ENCODE measurements at places on chromosomes 13 and 19.
A peak's percentile ranks its signal among the peaks of the same experiment; 100 is the strongest.

DNA sequence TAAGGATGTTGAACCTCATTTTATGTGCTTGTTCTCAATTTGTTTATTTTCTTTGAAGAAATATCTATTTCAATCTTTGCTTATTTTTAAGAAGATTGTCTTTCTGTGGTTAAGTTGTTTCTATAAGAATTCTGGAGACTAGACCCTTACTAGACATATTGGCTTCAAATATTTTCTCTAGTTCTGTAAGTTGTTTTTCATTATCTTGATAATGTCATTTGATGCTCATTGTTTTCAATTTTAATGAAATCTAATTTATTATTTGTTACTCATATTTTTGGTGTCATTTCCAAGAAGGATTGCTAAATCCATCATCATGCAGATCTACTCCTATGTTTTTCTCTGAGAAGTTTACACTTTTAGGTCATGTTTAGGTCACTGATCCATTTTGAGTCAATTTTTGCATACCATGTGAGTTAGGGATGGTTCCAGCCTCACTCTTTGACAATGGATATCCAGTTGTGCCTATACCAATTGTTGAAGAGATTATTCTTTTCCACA is 874.8 kb upstream of the SLITRK6 start:
- DNase-seq, result no peak

GRCh38 chr13:109615721-109616420 is 170.5 kb downstream of the IRS2 start:
- DNase-seq, result no peak

DNA sequence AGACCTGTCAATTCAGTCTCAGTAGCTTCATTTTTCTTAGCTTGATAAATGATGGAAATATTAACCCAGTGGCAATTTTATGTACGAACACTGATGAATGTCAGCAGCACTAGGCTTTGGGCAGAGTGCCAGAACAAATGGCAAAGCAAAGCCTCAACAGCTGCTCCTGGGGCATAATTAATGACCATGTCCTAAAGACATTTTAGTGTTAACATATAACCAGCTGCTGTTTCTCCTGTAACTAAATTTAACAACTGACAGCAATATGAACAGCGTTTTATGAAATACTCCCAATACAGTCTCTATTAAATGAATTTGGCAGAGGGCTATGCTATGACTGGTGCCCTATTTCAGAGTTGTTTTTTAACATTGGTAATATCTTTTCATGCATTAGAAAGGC is 47.1 kb downstream of the ZNF568 start:
- DNase-seq, result no peak

DNA sequence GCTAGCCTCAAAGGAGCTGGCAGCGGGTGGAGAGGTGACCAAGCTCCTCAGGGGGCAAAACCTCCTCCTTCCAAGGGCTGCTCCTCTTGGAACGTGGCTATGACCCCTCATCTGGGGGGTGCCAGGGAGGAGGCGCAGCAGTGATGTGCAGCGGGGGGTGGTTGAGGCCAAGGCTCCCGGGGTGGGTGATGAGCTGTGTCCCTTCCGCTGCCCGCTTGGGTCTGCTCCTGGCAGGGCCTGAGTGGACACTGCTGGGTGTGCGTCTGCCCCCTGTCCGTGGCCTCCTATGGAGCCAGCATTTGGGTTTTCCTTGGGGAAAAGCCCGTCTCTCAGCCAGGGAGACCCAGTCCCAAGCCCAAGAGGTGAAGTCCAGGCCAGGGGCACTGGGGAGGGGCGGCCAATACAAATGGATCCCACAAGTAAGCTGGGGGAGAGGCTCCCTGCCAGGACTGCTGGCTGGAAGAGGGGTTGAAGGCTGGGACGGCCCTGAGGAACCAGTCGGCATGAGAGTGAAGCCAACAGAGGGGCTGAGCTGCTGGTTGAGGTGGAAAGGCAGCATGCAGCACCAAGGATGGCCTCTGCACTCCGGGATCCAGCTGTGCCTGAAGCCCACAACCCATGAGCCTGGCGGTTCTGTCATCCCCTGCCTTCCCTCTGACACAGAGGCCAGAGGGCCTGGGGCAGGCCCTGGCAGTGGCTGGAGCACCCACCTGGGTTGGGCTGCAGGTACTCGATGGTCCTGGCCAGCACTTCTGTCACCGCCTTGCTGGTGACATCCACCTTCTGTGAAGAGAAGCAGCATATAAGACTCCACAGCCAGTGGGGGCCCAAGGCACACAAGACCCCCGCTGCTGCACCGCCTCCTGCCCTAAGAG is 22.7 kb downstream of the MPND start:
- DNase-seq, result no peak

DNA sequence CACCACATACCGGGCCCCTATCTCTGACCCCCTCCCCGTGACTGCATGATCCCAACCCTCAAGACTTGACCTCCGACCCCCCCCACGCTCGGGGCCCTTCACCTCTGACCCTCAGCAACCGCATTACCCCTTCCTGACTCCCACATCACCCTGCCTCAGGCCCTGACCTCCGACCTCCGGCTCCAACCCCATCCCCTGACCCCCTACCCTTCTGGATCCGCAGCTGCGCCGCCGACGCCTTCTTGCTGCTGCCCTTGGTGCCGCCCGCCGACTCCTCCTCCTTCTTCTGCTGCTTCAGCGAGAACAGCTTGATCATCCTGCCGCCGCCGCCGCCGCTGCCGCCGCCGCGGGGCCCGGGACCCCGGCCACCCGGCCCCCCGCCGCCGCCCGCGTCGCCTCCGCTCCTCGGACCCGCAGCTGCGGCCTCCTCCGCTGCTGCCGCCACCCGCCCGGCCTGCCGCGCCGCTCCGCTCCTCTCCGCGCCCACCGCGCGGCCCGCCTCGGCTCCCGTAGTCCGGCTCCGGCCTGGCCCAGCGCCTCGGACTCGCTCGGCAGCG is at the start of gene UBE2M:
UBE2M (minus strand) TSS at position 546 of the 557 bp plus-strand sequence; CDS start at position 316, 230 bp downstream.
- DNase-seq, result peak; percentile 68

Data from epithelial cell of esophagus (primary cell).